Activated CD4-positive, alpha-beta T cell treated with anti-CD3 and anti-CD28 coated beads for 24 hours (primary cell): ENCODE measurements at places on chromosomes 6 and 20.

GRCh38 chr20:54340667-54341081 is 132.8 kb downstream of the PFDN4 start:
- DNase-seq, result no peak

- no peak for DNase-seq
These were observed 38.4 kb downstream of the ALDH8A1 start for GRCh38 chr6:134911547-134911946.

DNA sequence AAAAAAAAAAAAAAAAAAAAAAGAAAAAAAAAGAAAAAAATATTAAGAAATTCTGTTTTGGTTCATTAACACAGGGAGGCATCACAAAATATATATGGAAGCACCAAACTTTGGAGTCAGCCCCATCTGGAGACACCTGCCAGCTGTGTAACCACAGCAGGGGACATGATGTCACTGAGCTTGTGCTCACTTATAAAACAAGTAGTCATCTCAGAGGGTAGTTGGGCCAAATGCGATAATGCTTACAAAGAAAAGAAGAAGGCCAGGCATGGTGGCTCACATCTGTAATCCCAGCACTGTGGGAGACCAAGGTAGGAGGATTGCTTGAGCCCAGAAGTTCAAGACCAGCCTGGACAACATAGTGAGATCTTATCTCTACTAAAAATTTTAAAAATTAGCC is 1.1 kb upstream of the BNIP5 start:
- DNase-seq, result no peak

GRCh38 chr20:56467968-56468315 is 485 bp upstream of the RTF2 start:
- DNase-seq, result no peak

- no peak for DNase-seq
These were observed 10.5 kb downstream of the FAM120B start for GRCh38 chr6:170317076-170317475.

DNA sequence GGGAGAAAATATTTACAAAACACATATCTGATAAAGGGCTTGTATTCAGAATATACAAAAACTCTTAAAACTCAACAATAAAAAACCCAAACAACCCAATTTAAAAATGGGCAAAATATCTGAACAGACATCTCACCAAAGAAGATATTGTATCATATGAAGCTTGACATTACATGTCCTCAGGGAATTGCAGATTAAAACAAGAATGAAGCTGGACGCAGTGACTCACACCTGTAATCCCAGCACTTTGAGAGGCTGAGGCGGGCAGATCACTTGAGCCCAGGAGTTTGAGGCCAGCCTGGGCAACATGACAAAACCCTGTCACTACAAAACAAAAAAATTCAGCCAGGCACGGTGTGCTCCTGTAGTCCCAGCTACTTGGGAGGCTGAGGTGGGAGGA is 135.4 kb upstream of the AKIRIN2 start:
- DNase-seq, result no peak
